Esophagus squamous epithelium (tissue), 5 donors: ENCODE measurements at places on chromosomes 2 and 18.

- no peak for DNase-seq
Observed at GRCh38 chr2:124426625-124427024, 401.5 kb downstream of the CNTNAP5 start.

DNA sequence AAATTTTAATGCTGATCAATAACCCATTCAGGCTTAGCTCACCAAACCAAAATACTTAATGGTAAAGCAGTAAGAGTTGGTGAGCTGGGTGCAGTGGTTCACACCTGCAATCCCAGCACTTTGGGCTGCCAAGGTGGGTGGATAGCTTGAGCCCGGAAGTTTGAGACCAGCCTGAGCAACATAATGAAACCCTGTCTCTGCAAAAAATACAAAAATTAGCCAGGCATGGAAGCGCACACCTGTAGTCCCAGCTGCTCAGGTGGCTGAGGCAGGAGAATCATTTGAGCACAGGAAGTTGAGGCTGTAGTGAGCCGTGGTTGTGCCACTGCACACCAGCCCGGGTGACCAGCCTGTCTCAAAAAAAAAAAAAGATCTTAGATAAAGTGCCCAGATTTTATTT is 35.7 kb upstream of the MPP4 start:
- DNase-seq: no peak

- DNase-seq: no peak
Observed at GRCh38 chr2:233183869-233184418, 67.5 kb upstream of the ATG16L1 start.

- DNase-seq: no peak
Observed at GRCh38 chr2:119350311-119350998, 16.2 kb downstream of the C2orf76 start.

GRCh38 chr2:218015586-218016521 is 13.1 kb upstream of the TNS1 start:
- DNase-seq: no peak

- no peak for DNase-seq
Observed at GRCh38 chr18:8424481-8424880, 184.8 kb upstream of the RAB12 start.

DNA sequence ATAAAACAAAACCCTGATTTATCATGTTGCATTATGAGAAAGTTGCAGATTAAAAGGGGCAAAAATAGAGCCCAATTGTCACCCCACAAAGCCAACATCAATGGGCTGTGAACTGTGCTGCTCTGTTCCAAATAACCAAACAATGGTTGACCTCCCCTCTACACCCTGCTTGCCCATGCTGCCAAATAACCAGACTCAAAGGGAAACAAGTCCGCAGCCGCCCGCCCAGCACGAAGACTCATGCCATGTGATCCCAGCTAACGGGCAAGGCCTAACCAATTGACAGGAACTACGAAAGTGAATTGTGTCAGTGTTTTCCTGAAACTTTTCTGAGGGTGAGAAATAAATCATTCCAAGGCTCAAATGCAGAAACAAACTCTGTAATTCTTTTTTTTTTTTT is 97.9 kb upstream of the RIOK3 start:
- DNase-seq: no peak

GRCh38 chr2:33380001-33380609 is 96.3 kb upstream of the RASGRP3 start:
- DNase-seq: no peak

GRCh38 chr2:6914828-6915227 is 2.4 kb upstream of the RNF144A start:
- DNase-seq: no peak

DNA sequence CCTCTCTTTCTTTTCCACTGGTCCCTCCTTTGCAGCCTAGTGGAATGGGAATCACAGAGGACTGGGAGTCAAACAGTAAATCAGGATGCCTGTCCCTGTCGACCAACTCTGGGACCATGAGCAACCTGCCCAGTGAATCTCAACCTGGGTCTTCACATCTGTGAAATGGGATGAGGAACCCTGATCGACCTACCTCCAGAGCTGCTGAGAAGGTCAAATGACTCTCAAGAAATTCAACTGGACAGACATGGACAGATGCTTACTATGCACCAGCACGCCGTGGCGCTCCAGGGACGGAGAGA is 73.3 kb upstream of the TAF1B start:
- no peak for DNase-seq

DNA sequence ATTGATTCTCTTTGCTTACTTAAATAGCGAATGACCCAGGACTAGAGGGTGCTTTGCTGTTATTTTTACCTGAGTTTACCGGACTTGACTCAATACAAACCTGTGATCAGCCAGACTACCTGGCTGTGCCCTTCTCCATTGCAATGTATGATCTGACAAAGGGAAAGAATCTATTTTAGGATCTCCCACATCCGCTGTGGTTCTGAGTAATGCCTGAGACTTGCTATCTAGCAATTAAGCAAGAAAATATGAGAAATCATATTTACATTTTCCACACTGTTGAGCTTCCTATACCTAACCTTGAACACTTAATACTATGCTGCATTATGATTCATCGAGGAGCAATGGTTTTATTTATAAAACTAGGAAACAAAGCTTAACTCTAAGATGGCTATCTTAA is 215.2 kb downstream of the RAD51AP2 start:
- DNase-seq: no peak

GRCh38 chr18:49819823-49820671 is 6.7 kb upstream of the ACAA2 start:
- no peak for DNase-seq

DNA sequence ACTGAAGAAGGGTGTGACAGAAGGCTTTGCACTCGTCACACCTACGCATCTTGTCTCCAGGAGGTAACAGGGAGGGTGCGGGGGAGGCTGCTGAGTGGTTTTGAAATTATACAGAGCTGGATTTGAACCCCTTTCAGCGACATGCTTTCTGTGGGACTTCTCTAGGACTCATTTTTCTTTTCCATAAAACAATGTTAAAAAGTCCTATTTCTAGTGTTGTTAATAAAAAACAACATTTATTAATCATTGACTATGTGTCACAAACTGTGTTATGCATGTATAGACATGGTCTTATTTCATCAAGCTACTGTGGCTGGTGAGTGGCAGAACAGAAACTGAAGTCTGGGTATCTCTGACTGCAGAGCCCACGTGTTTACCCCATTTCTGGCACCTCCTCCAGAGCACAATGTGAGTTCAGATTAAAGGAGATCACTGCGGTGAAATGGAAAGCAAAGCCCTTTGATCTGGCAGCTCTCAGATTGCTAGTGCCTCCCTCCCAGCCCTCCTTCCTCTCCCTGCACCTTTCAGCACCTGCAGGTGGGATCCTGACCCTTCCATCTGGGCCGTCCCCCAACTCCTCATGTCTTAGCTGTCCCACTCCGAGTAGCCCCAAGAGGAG is 315.5 kb upstream of the MYT1L start:
- DNase-seq: no peak

- DNase-seq: no peak
Observed at GRCh38 chr18:79197531-79197930, 128.3 kb downstream of the ATP9B start.

- no peak for DNase-seq
Observed at GRCh38 chr2:233796254-233796653, 18.1 kb downstream of the MROH2A start.

GRCh38 chr2:234981197-234982095 is 29.6 kb downstream of the SH3BP4 start:
- DNase-seq: no peak

GRCh38 chr18:58186258-58186948 is 142.4 kb downstream of the NEDD4L start:
- DNase-seq: no peak

DNA sequence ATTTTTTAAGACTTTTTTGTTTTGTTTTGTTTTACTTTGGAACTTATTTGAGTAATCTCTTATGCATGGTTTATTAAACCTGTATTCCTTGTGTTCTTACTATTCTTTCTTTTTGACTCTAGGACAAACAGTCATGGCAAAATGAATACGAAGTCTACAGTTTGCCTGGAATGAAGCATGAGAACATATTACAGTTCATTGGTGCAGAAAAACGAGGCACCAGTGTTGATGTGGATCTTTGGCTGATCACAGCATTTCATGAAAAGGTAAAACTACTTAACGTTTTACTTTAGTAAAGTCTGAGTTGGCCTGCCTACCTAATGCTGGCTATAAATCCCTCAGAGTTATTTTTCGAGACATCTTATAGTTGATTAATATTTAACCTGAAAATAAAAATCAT is 72.3 kb downstream of the ACVR2A start:
- no peak for DNase-seq

DNA sequence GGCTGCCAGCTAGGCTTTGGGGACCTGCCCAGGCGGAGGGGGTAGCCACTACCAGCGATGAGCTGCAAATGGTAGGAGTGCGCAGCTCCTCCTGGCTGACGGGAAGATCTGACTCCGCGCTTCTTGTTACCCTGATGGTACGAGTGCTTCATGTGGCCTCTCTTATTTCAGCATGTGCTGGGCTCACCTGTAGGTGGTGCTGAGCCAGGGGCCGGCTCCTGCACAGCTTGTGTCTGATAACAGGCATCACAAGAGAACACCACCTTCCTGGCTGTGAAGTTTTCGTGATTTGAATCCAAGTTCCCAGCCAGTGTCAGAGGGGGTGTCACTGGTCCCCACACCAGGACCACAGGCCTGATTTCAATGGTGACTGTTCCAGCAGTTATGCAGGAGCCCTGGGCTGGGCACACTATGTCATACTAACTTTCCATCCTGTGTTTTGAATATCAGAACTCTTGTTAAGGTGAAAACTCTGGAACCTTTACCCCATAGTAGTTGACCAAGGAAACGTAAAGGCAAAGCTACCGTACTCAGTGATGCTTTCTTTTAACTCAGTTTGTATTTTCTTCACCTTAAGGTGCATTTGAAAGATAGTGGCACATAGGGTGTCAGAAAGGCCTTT is 28.0 kb downstream of the APCDD1 start:
- no peak for DNase-seq

GRCh38 chr2:79248776-79249175 is 89.2 kb upstream of the REG3A start:
- DNase-seq: no peak

GRCh38 chr18:46578987-46579386 is 78.0 kb downstream of the LOXHD1 start:
- no peak for DNase-seq
